ENCODE measurements at places on chromosomes 7 and 10.

GRCh38 chr10:60293581-60294175, 96.0 kb downstream of the ANK3 start:
- DNase-seq: no peak

- DNase-seq: no peak
Observed at GRCh38 chr7:85928500-85928899, 715.2 kb upstream of the GRM3 start.

GRCh38 chr10:12594448-12594944, 245.1 kb downstream of the CAMK1D start:
- DNase-seq: no peak

DNA sequence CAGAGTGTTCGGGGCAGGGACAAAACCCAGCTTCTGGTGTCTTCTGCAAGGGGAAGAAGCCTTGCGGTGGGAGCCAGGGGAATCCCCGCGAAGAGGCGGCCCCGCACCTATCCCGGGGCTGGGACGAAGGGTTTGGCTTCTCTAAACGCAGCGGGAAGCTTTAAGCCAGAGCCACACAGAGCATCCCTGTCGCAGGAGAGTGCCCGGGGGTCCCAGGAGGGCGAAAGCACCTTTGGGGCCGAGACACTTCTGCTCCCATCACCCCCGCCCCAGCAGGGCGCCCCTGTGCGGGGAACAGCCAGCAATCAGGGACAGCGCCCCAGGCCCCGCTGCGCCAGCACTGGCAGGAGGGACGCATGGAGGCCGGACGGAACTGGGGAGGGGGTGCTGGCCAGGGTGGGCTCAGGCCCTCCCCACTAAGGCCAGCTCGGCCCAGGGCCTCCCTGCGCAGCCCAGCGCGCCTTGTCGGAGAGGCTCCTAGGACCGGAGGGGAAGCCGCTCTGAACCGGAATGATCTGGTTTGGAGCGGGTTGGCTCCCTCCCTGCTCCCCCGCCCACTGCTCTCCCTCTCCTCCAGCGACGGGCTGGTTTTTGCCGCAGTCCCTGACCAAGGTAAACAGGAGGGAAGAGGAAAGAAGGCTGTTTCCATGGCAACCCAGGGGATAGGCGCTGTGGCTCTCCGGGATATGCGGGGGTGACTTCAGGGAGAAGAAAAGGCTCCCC, 63.9 kb downstream of the TMEM209 start:
- no peak for DNase-seq

- DNase-seq: no peak
Observed at GRCh38 chr10:11013836-11014235, 3.8 kb upstream of the CELF2 start.
